ENCODE measurements at places on chromosomes 11 and 22.
A peak's percentile ranks its signal among the peaks of the same experiment; 100 is the strongest.

- no peak for DNase-seq
Observed at GRCh38 chr11:132466983-132467382, 1065.3 kb downstream of the OPCML start.

- no peak for DNase-seq
Observed at GRCh38 chr11:59174664-59175033, 2.7 kb downstream of the DTX4 start.

GRCh38 chr11:66289548-66290329 is 796 bp upstream of the YIF1A start:
- peak; percentile 62 for DNase-seq

GRCh38 chr22:35905894-35906293 is 122.7 kb downstream of the RBFOX2 start:
- no peak for DNase-seq

DNA sequence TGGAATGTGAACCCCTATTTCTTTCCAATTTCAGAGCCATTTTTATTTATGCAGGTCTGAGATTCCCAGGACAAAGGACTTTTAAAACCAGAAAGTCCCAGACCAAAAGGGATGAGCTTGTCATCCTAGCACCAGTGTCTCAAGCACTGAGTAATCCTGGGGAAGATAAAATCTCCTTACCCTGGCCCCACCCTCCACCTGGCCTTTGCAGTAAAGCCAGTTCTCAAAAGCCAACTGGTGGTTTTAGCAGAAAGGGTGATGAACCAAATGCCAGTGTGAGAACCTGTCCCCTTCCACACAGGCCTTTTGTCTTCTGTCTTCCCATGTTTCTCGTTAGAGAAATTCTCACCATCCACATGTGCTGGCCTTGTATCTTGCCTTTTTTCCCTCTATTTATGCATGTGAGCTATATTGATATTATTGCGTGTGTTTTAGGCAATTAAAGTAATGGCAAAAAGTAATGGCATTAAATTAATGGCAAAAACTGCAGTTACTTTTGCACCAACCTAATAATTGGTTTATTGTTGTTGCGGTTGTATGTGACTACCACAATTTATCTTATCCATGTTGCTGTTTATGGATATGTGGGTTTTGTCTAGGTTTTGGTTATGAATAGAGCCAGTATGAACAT is 191.3 kb downstream of the MYO18B start:
- DNase-seq = no peak

DNA sequence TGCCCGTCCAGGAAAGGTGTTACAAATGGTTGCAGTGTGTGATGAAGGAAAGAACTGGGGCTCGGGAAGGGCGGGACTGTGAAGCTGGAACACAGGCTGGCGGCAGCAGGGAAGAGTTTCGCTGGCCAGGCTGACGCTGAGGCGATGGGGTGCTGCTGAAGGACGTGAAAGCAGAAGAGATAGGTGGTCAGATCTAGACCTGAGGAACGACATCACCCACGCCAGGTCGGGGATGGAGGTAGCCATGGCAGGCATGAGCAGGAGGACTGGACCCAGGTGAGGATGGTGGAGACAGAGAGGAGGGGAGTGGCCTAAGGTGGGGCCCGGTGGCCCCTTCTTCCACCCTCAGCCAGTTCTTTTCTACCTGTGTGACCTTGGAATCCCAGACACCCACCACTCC is 9.1 kb downstream of the CDC42EP2 start:
- no peak for DNase-seq

DNA sequence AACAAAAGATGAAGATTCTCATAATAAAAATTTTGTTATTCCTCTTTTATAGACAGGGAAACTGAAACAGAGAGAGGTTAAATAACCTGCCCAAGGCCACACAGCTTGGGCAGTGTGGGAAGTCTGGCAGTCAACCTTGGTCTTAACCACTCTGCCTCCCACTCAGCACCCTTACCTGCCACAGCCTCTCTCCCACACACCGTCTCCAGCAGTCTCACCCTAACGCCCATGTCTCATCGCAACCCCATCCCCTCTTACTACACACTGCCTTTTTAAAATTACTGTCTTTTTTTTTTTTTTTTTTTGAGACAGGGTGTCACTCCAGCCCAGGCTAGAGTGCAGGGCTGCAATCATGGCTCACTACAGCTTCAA is 25.0 kb downstream of the ARRB1 start:
- DNase-seq = no peak

DNA sequence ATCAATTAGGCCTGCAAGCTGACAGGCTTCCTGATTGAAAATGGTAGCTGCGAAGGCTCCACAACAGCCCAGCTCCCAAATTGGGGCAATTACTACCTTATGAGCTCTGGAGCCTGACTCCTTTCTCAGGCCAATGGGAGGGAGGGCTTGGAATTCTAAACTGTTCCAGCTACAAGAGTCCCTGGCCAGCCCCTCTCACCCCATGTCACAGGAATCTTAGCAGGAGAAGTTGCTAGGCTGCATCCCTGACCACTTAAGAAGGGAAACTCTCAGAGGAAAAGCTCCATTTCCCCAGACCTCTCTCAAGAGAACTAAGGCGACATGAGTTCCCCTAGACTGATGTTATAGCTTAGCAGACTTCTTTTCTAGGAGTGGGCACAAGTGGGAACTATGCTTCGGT is 4.9 kb downstream of the LRP4 start:
- no peak for DNase-seq

Data from stimulated activated CD8-positive, alpha-beta memory T cell treated with anti-CD3 and anti-CD28 coated beads, Interleukin-7, amount 100 ng/mL, for 24 hours (primary cell).